ENCODE measurements at places on chromosomes 12 and 14.

DNA sequence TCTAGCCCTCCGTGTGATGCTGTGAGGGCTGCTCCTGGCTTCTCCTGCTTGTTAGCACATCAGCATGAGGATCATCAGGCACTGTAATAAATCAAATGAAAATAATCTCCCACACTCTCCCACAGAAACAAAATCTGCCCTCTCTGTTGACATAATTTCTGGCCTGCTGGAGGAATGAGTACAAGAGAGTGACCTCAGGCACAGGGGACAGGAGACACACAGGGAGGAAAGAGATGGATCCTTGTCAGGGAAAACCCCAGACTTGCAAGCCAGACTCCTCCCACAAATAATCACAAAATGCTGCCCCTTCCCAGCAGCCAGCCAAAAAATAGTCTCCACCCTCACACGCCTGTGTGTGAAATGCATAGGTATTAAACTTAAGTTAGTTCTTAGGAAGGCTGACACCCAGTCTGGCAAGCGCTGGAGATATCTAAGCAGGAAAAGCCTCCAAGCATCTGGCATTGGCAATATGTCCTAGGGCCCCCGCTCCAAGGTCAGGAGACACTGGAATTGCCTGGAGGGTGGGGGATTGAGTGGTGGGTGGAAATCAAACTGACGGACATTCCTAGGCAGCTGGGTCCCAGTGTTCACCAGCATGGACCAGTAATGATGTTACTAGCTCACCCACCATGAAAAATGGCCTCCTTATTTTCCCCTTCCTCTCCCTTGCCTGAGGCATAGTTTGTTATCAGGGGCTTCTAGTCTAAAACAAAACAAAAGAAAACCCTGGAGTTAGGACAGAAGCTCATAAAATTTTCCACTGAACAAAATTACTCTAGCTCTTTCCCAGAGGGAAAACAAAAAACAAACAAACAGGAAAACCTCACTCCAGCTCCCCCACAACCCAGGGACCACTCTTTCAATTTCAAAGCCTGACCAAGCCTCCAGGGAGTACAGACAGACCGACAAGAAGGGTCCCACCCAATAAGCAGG is 22.0 kb downstream of the SMUG1 start:
- DNase-seq: no peak

- DNase-seq: no peak
Observed at GRCh38 chr12:63132201-63132600, 18.8 kb downstream of the AVPR1A start.

DNA sequence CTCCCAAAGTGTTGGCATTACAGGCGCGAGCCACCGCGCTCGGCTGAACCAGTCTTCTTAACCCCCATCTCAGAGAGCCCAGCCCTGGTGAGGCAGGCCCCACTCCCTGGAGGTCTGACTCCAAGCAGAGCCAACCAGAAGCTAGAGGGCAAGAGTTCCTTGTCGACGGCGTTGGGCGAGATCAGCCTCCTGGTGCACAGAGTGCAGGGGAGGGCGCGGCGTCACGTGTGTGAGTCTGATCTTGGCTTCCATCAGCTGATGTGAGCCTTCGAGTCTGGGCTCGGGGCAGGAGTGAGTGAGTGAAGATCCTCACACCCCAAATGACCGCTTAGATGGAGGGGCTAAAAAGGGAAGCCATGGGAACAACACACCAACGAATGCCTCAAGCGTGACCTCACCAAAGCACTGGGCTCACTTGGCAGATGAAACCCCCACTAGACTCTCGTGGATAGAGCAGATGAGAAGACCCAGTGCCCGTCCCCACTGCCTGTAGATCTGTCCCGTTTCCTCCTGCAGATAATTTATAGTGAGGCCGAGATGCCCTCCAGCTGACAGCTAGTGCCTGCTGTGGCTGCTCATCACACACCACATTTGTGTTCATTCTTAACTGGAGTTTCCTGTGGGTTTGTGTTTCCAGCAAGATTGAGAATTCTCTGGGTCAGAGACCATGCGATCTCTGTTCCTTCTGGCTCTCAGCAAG is 28.6 kb upstream of the ADGRD1 start:
- no peak for DNase-seq

GRCh38 chr12:64737539-64737938 is 21.7 kb downstream of the GNS start:
- DNase-seq: no peak

- DNase-seq: no peak
Observed at GRCh38 chr14:22803687-22803974, 11.6 kb downstream of the SLC7A7 start.

DNA sequence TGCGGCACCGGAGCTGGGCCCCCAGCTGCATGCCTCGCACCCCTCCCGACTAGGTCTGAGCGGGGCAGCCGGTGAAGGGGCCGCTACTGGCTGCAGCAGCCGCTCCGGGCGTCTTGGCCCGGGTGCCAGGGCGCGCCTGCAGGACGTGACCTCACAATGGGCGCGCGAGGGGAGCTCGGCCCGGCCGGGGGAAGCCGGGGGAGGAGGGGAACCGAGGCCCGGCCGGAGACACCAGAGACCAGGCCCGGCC is 353 bp downstream of the BAG5 start:
- no peak for DNase-seq

DNA sequence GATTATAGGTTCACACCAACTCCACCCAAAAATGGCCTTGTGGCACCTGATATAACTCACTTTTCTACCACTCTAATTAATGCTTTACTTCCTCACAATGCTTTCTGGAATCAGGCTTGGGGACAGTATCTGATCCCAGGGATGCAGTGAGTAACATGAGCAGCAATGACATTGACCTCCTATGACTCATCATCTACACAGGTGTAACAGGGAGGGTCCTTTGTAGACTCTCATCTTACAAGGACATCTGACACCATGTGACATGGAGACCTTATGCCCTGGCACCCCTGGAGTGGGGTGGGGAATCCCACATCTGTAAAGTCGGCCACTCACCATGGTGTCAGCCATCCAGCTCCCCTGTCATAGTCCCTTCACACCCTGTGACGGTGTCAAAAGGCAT is 586.4 kb downstream of the MED13L start:
- no peak for DNase-seq
